Ovary (tissue), 10 donors: ENCODE measurements at places on chromosomes 5 and 9. TPM values are rescaled to one million over a fixed set of nuclear protein-coding genes. Genes with fewer than 3 reads are reported as not detected.

The CARTPT gene
- total RNA-seq, result not detected

The PHYKPL gene
- total RNA-seq, result 61.6 TPM

The SEMA6A gene
- 7.2 TPM for total RNA-seq

The ARAP3 gene
- 11.2 TPM for total RNA-seq

The PCDHA1 gene
- not detected for total RNA-seq

The LMX1B gene
- total RNA-seq, result 0.20 TPM

The CDH6 gene
- 2.5 TPM for total RNA-seq

The ORM1 gene
- total RNA-seq, result not detected

The PCDHA12 gene
- total RNA-seq, result 0.27 TPM

The SPAAR gene
- 5.4 TPM for total RNA-seq

The THG1L gene
- total RNA-seq, result 14.9 TPM

The TAF11L10 gene
- not detected for total RNA-seq

The TLE4 gene
- 66.2 TPM for total RNA-seq

The IFNB1 gene
- total RNA-seq, result not detected

The SPINK6 gene
- total RNA-seq, result not detected

The PPIC gene
- 21.0 TPM for total RNA-seq

The PCYOX1L gene
- 10.5 TPM for total RNA-seq

The SHISAL2B gene
- not detected for total RNA-seq

The ANKRD18A gene
- total RNA-seq, result 1.3 TPM

The ECSCR gene
- 6.6 TPM for total RNA-seq

The FOXD4L6 gene
- not detected for total RNA-seq

The GDNF gene
- total RNA-seq, result 2.7 TPM

The IFNA14 gene
- not detected for total RNA-seq

The C5orf52 gene
- not detected for total RNA-seq

The IL5 gene
- total RNA-seq, result not detected

The LRRC19 gene
- 0.08 TPM for total RNA-seq

The GPX8 gene
- 29.8 TPM for total RNA-seq
